ENCODE measurements at places on chromosomes 5 and 9. TPM values are rescaled to one million over a fixed set of nuclear protein-coding genes. Genes with fewer than 3 reads are reported as not detected.

ARHGAP26 gene
- total RNA-seq = 32.0 TPM

IFNK gene
- total RNA-seq = not detected

C5orf34 gene
- total RNA-seq = 0.22 TPM

RPP25L gene
- total RNA-seq = 39.4 TPM

CKMT2 gene
- 1,231 TPM for total RNA-seq

NR6A1 gene
- 2.2 TPM for total RNA-seq

IGFBPL1 gene
- total RNA-seq = 0.30 TPM

PRDM9 gene
- not detected for total RNA-seq

SLC45A2 gene
- 0.16 TPM for total RNA-seq

ARRDC1 gene
- 21.1 TPM for total RNA-seq

SPAG8 gene
- total RNA-seq = 3.5 TPM

SLCO6A1 gene
- total RNA-seq = not detected

CARTPT gene
- total RNA-seq = not detected

PCDHAC2 gene
- total RNA-seq = 0.67 TPM

ZNF189 gene
- total RNA-seq = 18.8 TPM

IL13 gene
- not detected for total RNA-seq

ZNF782 gene
- total RNA-seq = 3.0 TPM

FOXB2 gene
- 0.19 TPM for total RNA-seq

PHYHD1 gene
- total RNA-seq = 21.9 TPM

PRLR gene
- 0.30 TPM for total RNA-seq

COL15A1 gene
- total RNA-seq = 49.4 TPM

LRRC26 gene
- not detected for total RNA-seq

PCDHA9 gene
- 0.03 TPM for total RNA-seq

SOX30 gene
- total RNA-seq = 0.13 TPM

C9orf50 gene
- 0.22 TPM for total RNA-seq

NMUR2 gene
- total RNA-seq = not detected

TPM2 gene
- 690 TPM for total RNA-seq

FOXD4 gene
- not detected for total RNA-seq
